Activated effector memory CD4-positive, alpha-beta T cell treated with anti-CD3 and anti-CD28 coated beads, Interleukin-2, amount 50 U/mL, for 16 hours (primary cell): ENCODE measurements at places on chromosomes 3 and 15.

GRCh38 chr15:71730277-71731144 lies 79.8 kb upstream of the NR2E3 start:
- no peak for DNase-seq

DNA sequence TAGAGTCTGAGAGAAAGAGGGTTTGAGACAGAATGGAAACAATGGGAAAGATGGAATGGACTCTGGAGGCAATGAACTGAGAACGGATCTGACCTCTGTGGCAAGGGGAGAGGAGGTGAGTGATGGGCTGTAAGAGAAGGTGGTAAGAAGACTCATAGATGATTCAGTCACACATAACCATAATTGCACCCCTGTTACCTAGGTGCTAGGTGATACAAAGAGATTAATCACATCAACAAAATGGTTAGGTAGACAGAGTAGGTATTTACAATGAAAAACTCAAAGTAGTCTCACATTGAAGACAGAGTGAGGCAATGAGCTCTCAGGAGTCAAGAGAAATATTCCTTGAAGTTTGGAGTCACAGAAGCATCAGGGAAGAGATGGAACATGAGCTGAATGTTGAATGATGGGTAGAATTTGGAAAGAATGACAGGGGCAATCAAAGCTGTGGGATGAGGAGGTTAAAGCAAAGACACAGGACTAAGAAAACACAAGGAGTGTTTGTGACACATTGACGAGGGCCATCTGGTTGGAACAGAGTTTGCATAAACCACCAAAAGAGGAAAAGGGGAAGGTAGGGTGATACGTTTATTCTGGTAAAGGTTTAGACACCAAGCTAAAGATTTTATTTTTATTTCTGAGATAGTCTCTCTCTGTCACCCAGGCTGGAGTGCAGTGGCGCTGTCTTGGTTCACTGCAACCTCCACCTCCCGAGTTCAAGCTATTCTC lies 32.7 kb downstream of the MME start:
- no peak for DNase-seq

GRCh38 chr15:99454107-99454809 lies 111.5 kb upstream of the MEF2A start:
- DNase-seq: no peak

DNA sequence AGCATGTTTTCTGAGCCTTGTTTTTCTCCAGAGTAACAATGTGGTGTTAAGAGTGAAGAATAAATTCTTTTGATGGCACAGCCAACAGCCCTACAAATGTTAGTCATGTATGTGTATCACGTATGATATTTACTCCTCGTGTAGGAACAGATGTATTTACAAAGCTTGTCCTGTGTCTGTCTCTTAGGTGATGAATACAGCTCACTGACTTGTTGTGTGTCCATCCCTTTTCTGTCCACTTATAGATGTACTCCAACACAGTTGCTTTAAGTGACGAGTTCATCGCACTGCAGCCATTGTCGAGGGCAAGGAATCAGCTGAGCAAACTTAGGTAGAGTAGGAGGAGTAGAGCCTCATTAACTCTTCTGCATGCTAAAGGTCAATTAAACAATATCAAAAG lies 78.1 kb downstream of the DCUN1D1 start:
- no peak for DNase-seq

DNA sequence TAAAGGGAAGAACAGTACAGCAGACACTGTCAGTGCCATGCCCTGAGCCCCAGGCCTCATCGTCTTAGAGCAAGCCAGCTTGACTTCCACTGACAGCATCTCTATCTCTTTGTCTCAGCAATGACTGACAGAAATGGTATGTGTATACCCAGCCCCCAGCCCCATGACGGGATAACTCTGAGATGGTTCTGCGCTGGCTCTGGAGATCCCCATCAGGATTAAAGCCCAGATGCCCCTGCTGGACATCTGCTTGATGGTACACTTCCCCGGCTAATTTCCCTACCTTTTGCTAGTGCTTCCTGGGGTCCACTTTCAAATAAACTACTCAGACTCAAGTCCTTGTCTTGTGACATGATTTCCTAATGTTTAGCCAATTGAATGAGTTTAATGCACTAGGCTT lies 7.6 kb downstream of the NMNAT3 start:
- DNase-seq: no peak

GRCh38 chr15:90881978-90882721 lies 2.2 kb upstream of the FES start:
- DNase-seq: no peak

GRCh38 chr3:183824761-183825455 lies 469 bp downstream of the MAP6D1 start:
- peak; percentile 63 for DNase-seq

- no peak for DNase-seq
Measured at GRCh38 chr3:141371882-141372281, 3.6 kb downstream of the ZBTB38 start.

DNA sequence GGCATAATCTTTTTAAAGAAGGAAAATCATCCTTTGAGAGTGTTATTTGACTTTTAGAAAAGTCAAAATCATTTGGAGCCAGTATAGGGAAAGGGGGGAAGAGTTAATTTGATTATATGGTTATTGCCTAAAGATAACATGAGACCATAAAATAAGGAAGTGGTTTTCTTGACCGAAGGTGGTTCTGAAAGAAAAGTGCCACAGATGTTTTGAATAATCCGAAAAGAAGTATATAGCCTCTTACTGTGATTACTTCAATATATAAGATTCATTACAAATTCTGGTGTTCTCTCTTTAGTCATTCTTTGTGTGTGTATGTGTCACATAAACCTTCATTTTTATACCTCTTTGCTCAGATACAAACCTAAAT lies 1.1 kb downstream of the DNAJB11 start:
- DNase-seq: no peak

DNA sequence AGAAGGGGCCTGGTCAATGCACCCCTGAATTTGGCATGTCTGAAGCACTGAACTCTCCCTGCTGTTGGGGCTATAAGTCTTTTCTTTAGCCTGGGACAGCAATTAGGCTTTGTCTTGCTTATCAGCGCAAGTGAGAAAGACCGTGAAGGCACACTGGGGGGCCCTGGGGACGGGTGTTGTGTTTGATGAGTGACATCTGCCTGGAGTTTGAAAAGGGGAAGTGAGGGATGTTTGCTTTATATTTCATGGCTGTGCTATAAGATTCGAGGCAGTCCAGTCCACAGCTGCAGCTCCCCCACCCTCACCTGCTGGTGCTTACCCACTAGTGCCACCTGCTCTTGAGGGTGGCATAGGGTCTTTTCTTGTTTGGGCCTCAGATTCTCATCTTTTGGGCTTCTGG lies 44.8 kb downstream of the CEMIP start:
- DNase-seq: no peak

GRCh38 chr3:197369545-197369944 lies 71.1 kb upstream of the DLG1 start:
- no peak for DNase-seq

- DNase-seq: no peak
Measured at GRCh38 chr3:122219242-122219872, 35.9 kb downstream of the CASR start.

- DNase-seq: no peak
Measured at GRCh38 chr3:8445861-8446260, 55.8 kb upstream of the LMCD1 start.

- no peak for DNase-seq
Measured at GRCh38 chr3:184391266-184391665, 11.4 kb downstream of the CHRD start.

- no peak for DNase-seq
Measured at GRCh38 chr3:98581474-98581873, 11.9 kb downstream of the CPOX start.

DNA sequence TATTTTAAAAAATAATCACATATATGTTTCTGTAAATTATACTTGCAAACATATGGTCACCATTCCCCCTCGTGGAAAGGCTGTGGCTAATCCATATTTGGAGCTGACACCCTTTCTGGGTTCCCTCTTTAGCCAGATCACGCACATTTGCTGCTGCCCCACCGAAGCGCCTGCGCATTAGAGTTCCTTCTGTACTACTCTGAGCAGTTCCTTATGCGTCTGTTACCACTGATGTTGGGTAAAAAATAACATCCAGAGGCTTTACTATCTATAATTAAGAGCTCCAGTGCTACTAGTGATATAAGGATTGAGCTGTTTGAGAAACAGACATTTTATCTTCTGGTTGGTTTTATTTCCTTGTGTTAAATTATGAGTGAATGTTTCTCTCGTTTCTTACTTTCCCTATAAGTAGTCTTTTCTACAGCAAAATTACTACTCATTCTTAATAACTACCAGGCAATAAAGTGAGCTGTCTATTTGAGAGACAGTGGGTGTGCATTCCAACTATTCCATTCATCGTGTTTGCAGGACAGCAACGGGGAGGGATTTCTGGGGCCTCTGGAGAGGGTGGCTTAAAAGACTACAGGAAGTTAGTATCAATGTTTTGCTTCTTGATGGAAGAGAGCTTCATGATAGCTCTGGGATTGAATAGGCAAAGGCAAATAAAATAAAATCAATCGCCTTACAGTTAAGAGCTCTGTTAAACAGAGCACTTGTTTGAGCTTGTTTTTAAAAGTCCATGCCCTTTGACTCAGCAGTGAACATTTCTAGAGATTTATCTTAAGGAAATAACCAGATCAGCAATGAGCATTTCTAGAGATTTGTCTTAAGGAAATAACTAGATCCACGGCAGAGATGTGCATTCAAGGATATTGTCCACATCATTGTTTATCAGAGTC lies 245.2 kb downstream of the CD47 start:
- no peak for DNase-seq

GRCh38 chr15:62545467-62546227 lies 380.6 kb upstream of the C2CD4B start:
- no peak for DNase-seq

- no peak for DNase-seq
Measured at GRCh38 chr3:13141183-13141582, 68.0 kb upstream of the IQSEC1 start.

GRCh38 chr3:72128921-72129320 lies 344.0 kb upstream of the PROK2 start:
- no peak for DNase-seq

DNA sequence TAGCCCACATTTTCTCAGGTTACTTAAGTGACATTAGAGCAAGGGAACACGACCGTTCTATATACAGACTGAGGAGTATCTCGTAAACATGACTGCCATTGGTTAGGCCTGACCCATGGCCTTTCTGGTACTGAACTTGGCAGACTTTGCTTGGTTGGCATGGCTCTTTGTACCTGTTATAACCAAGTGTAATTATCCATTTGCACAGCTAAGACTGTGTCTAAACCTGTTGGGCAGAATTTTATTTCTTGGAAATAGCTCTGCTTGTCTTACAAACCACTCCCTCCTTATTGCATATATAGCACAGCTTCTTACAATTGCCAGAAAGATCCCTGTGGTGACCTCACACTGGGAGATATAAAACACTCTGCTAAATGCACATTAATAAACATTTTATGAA lies 106.9 kb downstream of the P2RY1 start:
- DNase-seq: no peak

DNA sequence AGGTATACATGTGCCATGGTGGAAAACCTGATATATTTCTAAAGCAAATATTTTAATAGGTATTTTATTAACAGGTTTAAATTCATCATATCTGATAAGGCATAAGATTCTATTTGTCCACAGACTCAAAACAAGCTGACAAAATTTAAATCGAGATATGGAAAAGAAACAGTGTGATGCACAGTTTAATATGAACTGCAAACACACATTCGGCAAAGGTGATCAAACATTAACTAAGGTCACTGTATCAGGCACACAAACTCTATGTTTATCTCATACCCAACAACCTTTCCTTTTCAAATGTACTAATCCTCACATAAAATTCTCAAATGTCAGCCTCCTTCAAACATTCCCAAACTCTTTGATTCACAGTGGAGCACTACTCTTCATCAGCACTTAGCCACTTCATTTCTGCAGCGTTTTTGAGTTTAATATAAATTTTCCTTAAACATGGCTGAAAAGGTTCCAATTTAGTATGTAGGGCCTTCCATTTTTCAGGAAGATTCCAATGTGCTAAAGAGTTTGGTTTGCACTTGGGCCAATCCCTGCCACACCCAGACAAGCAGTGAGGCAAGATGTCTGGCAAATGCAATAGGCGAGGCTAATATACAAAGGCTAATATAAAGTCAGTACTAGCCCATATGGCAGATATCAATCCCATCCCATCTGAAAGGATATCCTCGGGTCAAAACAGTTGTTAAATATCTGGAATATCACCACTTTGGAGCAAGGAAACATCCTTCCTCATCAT lies 84.6 kb downstream of the GBE1 start:
- no peak for DNase-seq

DNA sequence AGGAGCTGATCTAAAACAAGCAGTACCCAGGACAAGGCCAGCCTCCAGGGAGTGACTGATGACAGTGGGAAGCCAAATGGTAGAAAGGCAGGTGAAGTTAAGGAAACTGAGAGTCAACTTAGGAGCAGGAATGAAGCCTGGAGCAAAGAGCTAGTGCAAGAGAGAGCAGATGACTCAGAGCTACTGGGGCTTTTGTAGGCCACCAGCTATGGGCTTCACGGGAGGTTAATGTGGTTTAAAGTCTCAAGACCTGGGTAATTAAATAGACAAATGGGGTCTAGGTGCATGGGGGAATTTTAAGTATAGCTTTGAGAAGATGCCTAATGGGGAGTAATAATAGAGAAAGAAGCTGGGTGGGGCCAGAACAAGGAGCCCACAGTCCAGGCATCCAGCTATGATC lies 3.1 kb downstream of the CD86 start:
- no peak for DNase-seq

- peak; percentile 86 for DNase-seq
Measured at GRCh38 chr3:30199096-30199759, 407.2 kb upstream of the TGFBR2 start.

GRCh38 chr15:74174219-74174957 lies 878 bp downstream of the ISLR start:
- peak; percentile 45 for DNase-seq

DNA sequence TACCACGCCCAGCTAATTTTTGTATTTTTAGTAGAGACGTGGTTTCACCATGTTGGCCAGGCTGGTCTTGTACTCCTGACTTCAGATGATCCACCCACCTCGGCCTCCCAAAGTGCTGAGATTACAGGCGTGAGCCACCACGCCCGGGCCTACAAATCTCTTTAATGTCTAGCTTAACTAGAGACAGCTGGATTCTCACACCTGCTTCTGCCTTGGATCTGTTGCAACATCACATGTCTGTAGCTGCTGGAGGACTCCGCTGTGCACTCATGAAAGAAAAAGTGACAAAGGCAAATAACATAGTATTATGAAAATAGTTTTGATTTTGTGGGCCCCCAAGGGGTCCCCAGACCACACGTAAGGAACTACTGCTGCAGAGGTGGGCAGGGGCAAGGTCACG lies 85.9 kb downstream of the NCEH1 start:
- no peak for DNase-seq

DNA sequence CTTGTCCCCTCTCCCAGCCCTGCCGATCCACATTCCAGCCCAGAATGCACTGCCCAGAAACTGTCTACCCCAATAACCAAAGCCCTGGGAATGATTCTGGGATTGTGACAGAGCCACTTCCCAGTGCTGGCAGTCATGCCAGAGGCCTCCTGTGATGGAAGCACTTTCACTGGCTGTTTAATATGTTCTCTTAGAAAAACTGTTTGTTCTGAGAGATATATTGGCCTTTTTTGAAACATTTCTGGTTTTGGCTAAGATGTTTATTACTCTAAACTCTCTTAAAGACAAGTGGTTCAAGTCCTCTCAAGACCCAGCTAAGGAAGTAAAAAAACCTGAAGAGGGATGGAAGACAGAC lies 74.0 kb upstream of the HACD2 start:
- DNase-seq: no peak

- DNase-seq: no peak
Measured at GRCh38 chr3:196662711-196663571, 23.4 kb downstream of the NRROS start.
